ENCODE measurements at places on chromosomes 3 and 15.
A peak's percentile ranks its signal among the peaks of the same experiment; 100 is the strongest.

DNA sequence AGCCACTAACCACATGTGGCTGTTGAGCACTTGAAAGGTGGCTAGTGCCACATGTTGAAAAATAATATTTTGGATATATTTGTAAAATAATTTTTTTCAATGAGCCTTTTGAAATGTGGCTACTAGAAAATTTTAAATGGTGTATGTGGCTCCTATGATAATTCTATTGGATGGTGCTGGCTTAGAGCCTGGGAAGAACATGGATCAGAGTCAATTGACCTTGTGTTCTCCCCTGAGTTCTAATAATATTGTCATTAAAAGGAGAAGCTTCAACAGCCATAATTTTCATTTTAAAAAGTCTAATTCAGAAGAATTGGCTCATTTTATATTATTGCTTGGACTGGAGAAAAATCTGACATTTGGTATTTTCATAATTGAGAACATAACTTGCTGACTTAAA lies 167.3 kb downstream of the LPP start:
- no peak for DNase-seq

GRCh38 chr15:99961011-99961441 lies 227.8 kb upstream of the LYSMD4 start:
- DNase-seq: peak; percentile 18

- DNase-seq: no peak
Observed at GRCh38 chr15:62647202-62647842, 395.2 kb upstream of the TPM1 start.

- no peak for DNase-seq
Observed at GRCh38 chr3:148004331-148004730, 595.2 kb downstream of the ZIC1 start.

- DNase-seq: no peak
Observed at GRCh38 chr3:82520846-82521245, 759.4 kb upstream of the GBE1 start.

- DNase-seq: no peak
Observed at GRCh38 chr3:134713671-134714070, 62.8 kb upstream of the KY start.

GRCh38 chr3:99969136-99969535 lies 145.2 kb downstream of the FILIP1L start:
- no peak for DNase-seq

DNA sequence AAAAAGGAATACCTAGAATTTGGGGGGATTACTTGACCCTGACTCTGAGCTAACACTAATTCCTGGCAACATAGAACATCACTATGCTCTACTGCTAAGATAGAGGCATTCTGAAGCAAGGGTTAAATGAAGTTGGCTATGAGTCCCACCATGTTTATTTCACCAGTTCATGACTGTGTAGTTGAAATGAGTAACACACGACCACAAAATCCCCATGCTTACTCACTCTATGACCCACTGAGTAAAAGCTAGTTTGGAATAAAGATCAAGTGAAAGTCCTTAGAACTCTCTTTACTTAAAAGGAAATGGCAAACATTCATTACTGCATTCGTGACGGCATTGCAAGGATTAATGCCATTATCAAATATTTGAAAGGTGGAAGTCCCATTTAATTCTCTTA lies 47.4 kb downstream of the MRPL46 start:
- no peak for DNase-seq

- no peak for DNase-seq
Observed at GRCh38 chr3:17908399-17909191, 166.2 kb upstream of the TBC1D5 start.

- DNase-seq: no peak
Observed at GRCh38 chr3:104281713-104282112, 1085.0 kb upstream of the ALCAM start.

GRCh38 chr3:51711352-51712037 lies 4.6 kb downstream of the GRM2 start:
- DNase-seq: no peak

DNA sequence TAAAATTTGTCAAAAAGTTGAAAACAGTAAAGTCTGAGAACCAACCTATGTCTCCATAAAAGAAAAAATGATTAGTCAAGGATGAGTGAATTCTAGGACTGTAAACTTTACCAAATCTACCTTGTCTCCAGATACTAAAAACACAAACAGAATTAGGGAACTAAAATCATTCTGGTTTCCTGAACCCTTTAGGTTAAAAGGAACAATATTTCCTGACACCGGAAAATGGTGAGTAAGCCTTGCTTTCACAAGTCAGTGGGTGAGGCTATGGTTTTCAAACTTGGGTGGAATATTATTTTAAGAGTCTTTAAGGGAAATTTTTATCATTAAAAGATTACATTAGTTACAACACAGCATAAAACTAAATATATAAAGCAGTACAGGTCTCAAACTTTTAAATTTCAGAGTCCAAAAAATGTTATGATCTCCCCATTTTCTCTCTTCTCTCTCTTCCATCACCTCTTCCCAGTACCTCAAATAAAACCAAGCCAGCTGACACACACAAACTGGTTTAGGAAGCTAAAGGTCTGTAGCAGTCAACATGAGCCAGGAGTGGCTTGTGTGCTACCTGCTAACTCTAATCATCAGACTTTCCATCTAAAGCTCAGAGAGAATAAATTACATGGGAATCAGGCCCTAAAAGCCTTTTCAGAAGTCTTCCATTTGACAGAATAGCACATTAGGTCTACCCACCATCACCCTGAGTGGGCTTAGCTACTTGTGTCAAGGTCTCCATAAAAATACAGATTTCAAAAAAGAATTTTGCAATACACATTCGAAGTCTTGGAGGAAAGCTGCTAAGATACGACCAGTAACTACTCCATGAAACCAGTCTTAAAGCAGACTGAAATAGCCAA lies 2.2 kb downstream of the SLC12A6 start:
- no peak for DNase-seq

DNA sequence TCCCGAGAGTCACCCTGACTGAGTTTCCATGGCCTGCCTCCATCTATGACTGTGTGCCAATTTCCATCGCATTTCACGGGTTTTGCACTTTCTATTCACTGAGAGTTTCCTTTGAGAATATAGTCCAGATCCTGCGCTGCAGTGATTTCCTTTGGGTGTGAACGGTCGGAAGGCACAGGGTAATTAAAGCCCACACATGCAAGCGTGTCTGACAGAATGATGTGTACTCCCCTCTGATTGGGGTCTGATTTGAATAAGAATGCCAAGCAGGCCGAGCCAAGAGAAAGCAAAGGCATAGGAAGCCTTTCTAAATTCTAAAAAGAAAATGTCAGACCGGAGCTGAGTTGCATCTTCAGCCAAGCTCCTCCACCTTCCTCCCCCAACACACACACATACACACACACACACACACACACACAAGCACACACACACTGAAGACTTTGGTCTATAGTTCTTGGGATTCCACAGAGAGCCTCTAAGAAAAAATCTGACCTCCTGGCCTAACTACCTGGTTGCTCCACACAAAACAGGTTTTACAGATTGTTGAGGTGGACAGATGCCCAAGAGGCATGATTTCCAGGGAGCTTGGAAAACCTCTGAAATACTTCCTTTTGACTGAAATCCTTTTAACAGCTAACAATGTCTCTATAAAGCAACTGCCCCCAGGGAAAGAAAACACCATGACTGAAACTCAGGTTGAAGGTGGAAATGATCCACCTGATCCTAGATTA lies 59.7 kb upstream of the LRRN1 start:
- no peak for DNase-seq

GRCh38 chr3:63933459-63933858 lies 21.3 kb upstream of the SCAANT1 start:
- DNase-seq: no peak

Measured in stimulated activated CD4-positive, alpha-beta T cell treated with anti-CD3 and anti-CD28 coated beads, Interleukin-12 subunit alpha, Interleukin-12 subunit beta, amount 100 ng/mL, for 48 hours (primary cell).